ENCODE measurements at places on chromosomes 2 and 18.

DNA sequence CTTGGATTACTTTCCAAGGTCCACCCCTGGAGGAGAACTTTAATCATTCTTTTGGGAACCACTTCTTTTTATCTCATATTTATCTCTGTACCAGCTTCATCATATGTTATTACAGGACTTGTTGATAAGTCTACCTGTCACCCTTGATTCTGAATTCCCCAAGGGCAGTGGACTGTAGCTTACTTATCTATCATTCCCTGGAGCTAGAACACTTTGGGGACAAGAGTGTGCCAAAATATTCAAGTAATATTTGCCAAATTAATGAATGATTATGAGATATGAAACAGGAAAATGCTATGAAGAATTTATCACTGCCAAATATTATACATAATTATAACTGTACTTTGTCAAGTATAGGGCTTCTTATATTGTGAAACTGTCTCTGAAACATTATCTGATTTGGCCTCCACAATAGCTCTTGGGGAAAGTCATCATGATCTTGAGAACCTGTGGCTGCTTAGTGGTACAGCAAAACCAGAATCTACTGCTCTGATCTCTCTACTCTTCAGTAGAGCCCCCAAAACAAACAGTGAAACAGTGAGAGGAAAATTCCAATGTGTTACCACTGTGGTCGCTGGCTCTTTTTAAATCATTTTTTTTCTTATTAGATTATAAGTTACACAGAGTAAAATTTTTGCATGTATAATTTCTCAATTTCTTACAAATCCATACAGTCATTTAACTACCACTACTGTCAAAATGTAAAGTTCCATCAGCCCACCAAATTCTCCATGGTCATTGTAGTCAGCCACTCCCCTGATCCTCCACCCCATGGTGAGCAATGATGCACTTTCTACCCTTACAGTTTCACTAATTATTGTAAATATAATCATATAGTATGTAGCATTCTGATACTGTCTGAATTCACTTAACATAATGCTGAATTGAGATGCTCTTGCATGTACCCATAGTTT is 197.5 kb downstream of the PIEZO2 start:
- no peak for DNase-seq

DNA sequence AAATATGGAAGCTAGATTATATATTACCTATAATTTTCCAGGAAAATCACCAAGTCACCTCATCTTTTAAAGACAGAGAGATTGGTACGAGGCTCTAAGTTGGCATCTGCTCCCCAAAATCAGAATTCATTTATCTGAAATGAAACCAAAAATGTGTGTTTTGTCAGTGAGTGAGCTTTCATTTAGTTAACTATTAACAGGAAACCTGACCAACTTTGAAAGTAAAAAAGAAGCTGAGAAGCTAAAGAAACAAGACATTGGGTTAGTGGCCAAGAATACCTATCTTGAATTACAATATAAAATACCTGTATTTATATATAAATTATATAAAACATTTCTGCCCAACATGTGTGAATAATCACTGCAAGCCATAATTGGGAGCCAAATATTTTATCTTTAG is 1.9 kb downstream of the MPPE1 start:
- no peak for DNase-seq

- no peak for DNase-seq
Measured at GRCh38 chr2:222907790-222908441, 47.1 kb downstream of the ACSL3 start.

DNA sequence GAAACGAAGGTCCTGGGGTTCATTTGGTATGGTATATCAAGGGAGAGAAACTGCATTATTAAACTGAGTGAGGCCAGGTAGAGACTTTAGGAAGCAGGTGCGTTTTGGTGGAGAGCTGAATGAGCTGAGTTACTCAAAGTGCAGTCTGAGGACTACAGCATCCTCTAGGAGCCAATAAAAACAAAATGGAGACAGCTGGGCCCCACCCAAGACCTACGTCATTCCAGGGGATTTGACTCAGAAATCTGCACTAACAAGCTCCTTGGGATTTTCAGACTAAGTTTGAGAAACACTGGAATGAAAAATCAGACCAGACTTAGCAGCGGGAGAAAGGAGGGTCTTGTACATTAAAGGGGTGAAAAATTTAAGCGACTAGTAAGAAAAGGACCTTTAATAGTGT is 131.5 kb downstream of the UXS1 start:
- no peak for DNase-seq

- DNase-seq, result peak; percentile 36
Measured at GRCh38 chr2:101762451-101763171, 65.1 kb downstream of the MAP4K4 start.

GRCh38 chr2:1823187-1824169 is 79.2 kb upstream of the PXDN start:
- peak; percentile 78 for DNase-seq

All from SK-N-DZ (cell line).